ENCODE measurements at places on chromosomes 6 and 20.

DNA sequence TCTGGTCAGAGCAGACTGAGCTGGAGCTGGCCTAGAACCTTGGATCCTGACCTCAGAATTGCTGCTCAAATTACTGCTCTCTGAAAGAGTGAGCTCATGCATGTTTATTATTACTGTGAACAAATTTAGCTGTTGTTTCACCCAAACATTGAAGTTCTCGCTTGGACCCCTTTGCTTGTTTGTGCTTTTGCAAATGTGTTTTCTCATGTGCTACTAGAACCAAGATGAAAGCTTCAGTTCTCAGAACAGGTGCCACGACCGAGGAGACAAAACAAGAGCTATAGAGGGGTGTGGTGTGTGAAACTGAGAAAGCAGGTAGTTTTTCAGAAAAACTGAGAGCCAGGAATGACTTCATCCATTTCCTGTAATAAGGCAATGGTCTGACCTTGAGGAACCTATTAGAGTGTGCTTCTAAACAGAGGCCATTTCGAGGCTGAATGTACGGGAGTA lies 50.0 kb upstream of the ESR1 start:
- DNase-seq = no peak

DNA sequence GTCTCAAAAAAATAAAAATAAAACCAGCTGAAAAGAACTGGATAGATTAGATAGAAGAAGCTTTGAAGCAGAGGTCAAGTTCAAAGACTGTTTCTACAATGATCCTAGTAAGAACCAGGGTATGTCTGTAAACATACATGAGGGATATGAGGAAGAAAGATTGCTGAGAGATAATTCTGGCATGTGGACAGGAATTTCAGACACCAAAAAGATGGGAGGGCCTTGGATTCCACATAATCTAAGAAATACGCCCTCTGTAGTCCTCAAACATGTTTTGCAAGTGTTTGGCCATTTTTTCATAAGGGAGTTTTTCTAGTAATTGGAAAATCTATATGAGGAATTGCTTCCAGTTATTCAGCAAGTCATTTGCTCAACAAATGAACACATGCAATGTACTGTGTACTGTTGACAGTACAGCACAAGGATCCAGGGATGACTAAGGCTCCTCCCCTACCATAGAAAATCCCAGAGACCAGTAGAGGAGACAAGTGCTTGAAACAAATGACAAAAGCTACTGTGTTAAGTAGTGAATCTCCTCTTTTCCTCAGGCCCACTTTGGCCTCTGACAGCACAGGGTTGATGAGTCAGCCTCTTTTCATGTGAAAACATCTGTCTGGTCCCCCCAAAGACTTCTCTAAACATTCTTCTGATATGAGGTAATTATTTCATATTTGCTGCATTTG lies 795.9 kb downstream of the MAFB start:
- no peak for DNase-seq

- no peak for DNase-seq
Measured at GRCh38 chr20:31542201-31542842, 28.1 kb downstream of the HM13 start.

DNA sequence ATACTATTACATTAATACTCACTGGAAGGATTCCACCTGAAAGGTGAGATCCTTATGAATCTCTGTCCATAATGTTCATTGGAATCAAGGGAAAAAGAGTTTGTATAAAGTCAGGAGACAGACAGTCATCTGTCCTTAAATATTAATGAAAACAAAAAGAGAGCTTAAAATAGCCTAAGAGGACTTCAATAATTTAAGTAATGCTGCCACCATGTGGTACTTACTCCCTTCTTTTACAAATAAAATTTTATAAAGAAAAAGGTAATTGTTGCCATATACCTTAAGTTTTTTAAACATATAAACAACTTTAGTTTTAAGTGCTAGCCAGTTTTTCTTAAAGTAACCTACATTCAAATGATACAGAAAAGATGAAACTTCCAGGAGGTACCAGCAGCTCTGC lies 5.1 kb downstream of the BLOC1S5 start:
- DNase-seq = no peak

- no peak for DNase-seq
Measured at GRCh38 chr20:8860011-8860495, 208.8 kb upstream of the PLCB4 start.

DNA sequence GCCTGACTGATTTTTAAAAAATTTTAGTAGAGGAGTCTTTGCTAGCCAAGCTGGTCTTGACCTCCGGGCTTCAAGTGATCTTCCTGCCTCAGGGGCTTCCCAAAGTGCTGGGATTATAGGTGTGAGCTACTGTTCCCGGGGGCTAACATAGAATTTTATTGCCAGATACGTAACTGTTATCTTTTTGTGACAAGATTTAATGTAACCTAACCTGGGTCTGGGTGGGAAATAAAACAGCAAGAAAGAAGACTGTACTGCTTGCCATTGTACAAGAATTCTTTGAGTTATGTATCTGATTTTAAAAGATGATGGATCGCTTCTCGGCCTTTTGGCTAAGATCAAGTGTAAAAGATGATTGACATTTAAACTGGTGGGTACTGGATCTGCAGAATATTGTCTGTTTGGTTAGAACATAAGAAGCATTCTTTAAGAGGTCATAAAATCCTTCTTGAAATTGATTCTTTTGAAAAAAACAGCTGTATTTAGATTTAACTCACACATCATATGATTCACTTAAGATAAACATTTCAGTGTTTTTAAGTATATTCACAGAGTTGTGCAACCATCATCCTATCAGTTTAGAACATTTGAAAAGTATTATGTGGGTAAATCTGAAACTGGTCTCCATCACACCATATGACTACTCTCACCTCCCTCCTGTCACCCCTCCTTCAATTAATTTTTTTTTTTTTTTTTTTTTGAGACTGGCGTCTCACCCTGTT lies 21.6 kb downstream of the TPX2 start:
- no peak for DNase-seq

GRCh38 chr6:16380220-16380809 lies 141.9 kb downstream of the GMPR start:
- DNase-seq = no peak

- no peak for DNase-seq
Measured at GRCh38 chr6:109478222-109478805, 4.7 kb downstream of the ZBTB24 start.

- no peak for DNase-seq
Measured at GRCh38 chr20:37386505-37387251, 40.7 kb downstream of the SRC start.

- DNase-seq = no peak
Measured at GRCh38 chr6:163230901-163231300, 183.6 kb upstream of the QKI start.

GRCh38 chr20:41715526-41715925 lies 97.3 kb upstream of the CHD6 start:
- DNase-seq = no peak

GRCh38 chr6:13368731-13369115 lies 40.4 kb upstream of the TBC1D7 start:
- DNase-seq = no peak

- DNase-seq = no peak
Measured at GRCh38 chr6:162184465-162184864, 543.1 kb downstream of the PRKN start.

- DNase-seq = no peak
Measured at GRCh38 chr20:42159808-42160207, 541.6 kb upstream of the CHD6 start.

GRCh38 chr6:137571854-137572253 lies 77.7 kb upstream of the OLIG3 start:
- DNase-seq = peak; percentile 59

GRCh38 chr6:43842231-43842794 lies 72.3 kb downstream of the VEGFA start:
- DNase-seq = no peak

DNA sequence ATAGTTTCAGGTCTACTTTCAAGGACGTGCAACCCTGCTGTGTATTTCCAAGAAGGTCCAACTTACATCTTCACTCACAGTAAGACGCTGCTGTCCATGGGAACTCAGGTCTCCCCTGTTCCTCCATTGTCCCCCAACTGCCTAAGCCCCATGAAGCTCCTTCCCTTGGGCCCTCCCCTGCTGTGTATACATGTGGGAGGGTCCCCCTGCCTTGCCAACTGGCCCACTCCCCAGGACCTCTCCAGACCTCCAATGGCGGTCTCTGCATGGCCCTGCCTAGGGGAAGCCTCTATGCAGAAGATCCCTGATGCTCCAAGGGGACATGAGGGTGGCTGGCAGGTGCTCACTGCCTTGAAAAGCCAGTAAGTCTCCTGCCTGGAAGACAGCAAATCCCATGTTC lies 186.7 kb upstream of the CST7 start:
- DNase-seq = no peak

DNA sequence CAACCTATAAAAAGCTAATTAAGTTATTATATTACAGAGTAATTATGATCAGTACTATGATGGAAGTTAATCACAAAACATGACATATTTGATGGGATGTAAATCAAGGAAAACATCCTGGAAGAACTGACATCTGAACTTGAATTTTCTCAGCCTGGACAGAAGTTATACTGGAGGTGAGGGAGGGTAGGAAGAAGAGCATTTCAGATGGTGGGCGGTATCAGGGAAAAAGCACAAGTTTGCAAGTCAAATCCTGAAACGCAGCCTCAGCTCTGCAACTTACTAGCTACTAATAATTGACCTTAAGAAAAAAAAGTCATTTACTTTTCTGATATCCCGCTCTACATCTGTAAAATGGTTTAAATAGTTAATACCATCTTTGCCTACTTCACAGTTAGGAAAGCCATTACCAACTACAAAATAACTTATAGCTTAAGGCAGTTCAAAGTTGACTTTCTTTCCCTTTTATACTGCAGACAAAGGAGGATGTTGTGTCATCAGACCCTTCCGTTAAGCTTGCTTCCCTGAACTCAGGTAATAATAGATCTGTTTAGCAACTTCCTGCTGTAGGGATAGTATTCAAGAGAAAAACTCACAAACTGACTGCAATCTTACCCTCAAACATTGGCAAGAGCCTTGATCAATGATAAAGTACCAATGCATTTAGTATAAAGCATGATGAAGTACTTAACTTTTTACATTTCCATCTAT lies 21.0 kb downstream of the NOL7 start:
- DNase-seq = no peak

- no peak for DNase-seq
Measured at GRCh38 chr6:117448732-117449485, 23.2 kb upstream of the ROS1 start.

- DNase-seq = no peak
Measured at GRCh38 chr6:114040871-114041270, 69.9 kb upstream of the HDAC2 start.

DNA sequence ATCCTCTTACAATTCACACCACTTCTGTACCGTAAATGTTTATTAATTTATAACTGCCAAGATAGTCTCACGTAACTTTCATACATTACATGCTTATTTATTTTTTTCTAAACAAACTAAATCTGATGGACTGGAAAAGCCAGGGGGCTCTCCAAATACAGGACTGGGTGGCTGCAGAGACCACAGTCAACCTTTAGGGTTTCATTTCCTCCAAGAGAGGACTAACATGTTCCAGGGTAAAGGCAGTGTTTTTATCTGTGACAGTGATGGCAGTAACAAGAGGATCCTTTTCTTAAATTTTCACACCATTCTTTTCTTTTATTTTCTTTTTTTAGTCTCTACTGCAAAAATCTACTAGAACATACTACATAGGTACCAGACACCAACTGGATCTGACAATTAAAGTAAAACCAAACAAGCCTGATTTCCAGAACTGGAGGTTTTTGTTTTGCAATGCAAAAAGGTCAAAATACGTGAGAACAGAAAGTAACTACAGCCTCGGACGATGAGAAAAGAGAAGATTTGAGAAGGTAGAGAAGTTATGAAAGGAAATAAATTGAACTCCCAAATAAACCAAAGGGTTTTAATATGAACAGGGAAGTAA lies 1.2 kb downstream of the LMBRD1 start:
- no peak for DNase-seq

DNA sequence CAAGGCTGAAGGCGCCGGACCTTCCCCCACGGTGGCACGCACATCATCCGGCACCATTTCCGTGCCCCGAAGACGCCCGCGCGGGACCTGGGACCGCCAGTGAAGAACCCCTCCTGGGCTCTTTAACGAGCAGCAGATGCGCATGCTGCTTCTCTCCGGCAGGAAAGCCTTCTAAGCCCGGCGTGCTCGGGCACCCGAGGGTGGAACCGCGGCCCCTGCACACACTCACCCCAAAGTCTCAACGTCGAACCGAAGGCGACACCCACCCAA lies 240 bp downstream of the FOXQ1 start:
- no peak for DNase-seq

DNA sequence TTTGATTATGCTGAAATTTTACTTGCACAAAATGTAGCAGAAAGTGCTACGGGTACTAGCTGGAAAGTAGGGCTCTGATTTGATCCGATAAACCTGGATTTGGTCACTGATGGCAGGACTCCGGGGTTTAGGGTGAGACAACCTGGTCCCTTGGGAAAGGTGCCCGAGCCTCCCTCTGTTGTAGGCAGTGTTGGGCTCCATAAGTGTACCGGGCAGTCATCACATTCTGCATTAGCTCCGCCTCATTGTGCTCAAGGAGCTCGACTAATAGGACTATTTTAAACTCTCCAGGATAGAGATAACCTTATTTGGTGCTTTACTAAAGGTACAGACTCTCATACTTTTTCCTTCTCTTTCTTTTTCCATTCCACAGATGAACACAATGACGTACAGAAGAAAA lies 117.6 kb downstream of the UTRN start:
- no peak for DNase-seq

- no peak for DNase-seq
Measured at GRCh38 chr6:165345700-165346099, 36.3 kb upstream of the C6orf118 start.

DNA sequence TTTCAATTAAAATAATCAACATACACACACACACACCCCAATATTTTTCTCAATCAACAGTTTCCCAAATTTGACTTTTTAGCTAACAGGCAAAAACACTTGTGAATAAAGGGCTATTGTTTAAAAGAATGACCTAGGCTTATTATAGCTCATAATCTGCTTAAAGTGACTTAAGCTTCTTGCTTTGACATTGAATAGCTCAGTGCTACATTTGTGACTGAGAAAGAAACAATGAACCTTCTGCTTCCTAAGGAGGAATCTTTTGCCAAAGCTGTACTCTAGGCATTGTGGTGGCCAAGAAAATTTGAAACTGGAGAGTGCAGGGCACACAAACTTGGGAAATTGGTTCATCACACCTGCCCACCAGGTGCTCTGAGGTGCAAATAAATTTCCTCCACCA lies 282.0 kb downstream of the SYNE1 start:
- DNase-seq = no peak

DNA sequence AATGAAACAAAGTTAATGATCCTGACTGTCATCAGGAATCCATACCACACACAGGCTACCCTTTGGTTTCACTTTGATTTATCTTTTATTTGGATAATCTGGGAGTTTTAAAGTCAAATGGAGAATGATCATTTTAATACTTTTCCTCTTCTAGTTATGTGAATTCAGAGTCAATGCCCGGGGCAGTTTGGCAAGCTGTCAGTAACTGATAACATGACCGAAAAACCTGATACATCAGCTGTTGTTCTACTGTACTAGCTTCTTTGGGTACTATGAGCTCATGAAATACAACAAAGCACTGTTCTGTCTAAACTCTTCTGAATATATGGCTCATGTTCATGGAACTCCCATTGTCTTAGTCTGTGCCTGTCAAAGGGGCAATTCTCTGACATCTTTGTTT lies 30.2 kb downstream of the KLHL31 start:
- DNase-seq = no peak

Data from stimulated activated CD8-positive, alpha-beta memory T cell treated with anti-CD3 and anti-CD28 coated beads, Interleukin-15, amount 100 ng/mL, for 1 hour (primary cell).